NCI-H748 treated with DMSO at 0.1 percent for 48 hours (cell line): ENCODE measurements at places on chromosomes 6 and 20.

DNA sequence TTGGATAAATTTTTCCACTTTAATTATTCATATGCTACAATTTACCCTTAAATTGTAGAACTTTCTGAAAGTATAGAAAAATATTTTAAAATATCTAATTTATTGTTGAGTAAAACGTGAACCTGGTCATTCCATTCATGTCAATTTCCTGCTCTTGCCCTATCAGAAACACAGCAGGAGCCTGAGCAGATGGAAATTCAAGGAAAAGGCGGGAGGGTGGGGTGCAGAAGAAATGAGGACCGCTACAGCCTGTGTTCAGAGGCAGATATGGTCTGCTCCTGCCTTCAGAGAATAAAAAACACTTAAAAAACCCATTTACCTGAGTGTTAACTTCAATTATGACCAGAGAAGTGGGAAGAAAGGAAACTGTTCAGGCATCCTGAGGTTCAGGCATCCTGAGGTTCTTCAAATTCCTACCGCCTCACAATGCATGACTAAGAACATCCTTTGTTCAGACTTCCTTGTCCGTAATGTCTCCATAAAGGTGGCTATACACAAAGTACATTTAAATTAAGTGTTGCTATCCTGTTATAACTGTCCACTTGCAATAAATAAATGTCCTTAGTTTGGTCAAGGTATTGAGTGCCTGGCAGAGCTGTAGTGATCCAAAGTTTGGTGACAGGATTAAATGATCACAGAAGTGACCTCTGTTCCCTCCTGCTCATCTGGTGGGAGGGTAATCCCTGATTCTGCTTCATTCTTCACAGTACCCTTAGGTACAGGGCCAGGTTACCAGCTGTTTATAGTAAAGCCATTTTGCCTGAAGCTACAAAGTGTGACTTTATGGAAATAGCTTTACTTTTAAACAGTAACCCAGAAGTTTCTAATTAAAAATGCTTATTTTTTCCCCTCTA, 109.1 kb downstream of the MAN1A1 start:
- DNase-seq = no peak

- DNase-seq = no peak
Measured at GRCh38 chr20:50323777-50324775, 133.4 kb downstream of the CEBPB start.

DNA sequence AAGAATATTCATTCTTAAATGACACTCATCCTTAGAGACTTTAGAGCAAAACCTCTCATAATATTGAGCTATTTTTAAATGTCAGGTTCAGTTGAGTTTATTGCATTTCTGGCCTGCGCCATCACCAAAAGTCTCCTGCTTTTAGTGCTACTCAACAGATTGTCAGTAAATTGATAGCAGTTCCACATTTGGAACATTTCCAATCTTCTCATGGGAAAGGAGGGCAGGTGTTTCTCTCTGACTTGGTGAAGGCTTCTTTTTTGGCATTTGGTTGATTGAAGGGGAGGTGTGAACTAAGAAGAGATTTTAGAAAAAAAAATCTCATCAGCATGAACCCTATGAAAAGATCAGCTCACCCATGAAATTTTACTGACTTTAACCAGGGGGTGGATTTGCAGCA, 125.9 kb upstream of the INSM1 start:
- peak; percentile 45 for DNase-seq

GRCh38 chr6:154268486-154268885, 88.1 kb downstream of the IPCEF1 start:
- no peak for DNase-seq

DNA sequence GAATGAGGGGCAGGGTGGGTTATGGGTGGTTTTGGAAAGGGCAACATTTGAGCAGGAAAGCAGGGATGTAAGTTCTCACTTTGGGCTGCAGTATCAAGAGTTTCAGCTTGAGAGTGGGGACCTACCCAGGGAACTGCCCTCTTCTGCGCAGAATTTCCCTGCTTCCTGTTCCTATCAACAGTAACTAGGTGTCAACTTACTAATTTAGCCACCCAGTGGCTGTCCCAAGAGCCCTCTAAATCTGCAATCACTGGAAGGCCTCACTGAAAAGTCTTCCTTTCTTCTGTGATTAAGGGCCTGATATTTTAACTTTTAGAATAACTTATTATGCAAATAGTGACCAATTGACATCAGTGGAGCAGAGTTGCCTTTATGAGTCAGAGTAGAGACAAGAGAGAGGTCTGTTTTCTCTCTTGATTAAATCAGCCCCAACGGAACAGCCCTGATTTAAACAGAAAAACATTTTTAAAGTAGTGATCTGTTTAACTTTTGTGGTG, 118.2 kb upstream of the RIPOR2 start:
- DNase-seq = no peak

GRCh38 chr6:148497717-148498116, 155.1 kb downstream of the SASH1 start:
- DNase-seq = no peak

DNA sequence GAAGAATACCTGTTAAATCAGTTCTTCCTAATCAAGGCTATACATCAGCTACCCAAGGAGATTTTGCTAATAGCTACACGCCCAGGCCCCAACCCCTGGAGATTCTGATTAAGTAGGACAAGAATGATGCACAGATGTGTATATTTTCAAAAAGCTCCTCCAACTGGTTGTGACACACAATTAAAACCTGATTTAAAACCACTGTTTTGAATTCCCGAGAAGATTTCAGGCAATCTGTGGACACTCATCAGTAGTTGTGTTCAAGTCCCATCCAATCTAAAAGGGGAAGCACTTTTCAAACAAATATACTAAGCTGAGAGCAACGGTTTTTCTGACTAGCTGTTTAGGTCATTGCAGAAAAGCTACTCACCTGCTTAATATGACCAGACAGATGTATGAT, 118.9 kb upstream of the NHSL1 start:
- DNase-seq = no peak

DNA sequence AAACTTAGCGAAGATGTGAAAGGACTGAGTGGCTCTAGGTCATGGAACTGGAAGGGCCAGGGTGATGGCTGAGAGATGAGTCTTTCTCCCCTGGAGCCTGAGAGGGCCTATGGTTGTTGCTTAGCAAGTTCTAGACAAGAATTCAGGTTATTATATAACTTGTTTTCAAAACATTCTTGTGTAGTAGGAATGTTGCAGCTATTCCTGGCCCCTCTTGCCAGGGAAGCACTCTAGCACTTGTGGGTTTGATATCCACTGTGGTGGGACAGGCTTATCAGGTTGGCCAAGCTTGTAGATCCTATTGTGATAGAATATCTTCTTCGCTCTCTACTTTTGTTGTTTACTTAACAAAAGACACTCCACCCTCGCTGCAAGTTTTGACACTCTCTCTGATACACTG, 211.8 kb upstream of the CITED2 start:
- no peak for DNase-seq

DNA sequence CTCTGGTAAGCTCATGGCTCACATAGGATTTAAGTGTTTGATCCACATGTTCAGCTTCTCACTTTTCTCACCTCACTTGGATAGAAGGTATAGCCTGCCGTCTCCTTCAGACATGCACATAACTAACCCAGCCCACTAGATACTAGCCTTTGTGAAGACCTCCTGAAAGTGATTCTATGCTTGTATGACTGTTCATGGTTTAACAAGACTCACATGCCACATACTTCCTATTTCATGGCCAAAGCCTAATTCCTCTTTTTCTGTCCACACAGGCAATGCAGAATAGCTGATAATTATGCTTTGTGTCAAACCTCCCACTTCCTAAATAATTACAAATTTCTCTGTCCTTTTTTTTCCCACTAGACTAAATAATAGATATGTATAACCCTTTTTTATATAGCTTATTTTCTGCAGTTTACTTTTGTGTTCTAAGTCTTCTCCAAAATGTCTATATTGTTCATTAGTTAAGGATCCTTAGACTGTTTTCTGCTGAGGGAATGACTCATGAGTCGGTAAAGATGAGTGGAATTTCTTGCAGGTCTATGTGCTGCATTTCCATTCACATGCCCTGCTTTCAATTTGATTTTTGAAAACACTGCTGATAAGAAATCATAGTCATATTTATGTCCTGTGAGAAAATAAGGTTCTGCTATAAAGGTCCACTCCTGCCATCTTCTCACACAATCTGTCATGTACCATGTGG, 43.0 kb downstream of the HDDC2 start:
- no peak for DNase-seq

DNA sequence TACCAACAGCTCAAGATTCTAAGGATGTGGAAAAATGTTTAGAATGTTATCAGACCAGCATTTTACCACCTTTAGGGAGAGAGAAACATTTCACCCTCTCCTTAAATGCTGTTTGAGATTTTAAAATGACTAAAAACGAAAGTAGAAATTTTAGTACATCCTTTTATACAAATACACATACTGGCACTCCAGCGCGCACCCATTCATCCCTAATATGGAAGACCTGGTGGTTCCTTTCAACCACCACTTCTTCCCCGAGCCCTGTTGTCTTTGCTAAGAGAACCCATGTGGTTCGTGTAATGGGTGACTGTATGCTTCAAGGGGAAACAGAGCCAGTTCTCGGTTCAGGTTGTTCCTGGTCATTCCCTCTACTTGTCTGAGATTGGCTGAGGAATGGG, 21.3 kb downstream of the SPATA2 start:
- no peak for DNase-seq

- DNase-seq = no peak
Measured at GRCh38 chr6:154648888-154649205, 84.4 kb upstream of the SCAF8 start.

- peak; percentile 71 for DNase-seq
Measured at GRCh38 chr20:19692685-19693119, 65.4 kb upstream of the RIN2 start.

DNA sequence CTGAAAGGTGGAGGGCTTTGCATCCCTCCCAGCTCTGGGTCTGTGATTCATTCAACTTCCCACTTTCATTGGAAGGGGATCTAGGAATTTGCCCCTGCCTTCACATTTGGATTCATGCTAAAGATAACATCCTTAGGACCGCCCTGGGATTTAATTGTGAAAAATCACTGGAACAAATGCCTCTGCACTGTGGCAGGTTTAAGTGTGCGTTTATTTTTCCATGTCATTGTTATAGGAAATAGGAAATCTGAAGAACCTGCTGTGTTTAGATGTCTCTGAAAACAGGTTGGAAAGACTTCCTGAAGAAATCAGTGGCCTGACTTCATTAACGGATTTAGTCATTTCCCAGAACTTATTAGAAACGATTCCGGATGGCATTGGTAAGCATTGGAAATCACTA, 104.7 kb downstream of the LRRC1 start:
- no peak for DNase-seq

DNA sequence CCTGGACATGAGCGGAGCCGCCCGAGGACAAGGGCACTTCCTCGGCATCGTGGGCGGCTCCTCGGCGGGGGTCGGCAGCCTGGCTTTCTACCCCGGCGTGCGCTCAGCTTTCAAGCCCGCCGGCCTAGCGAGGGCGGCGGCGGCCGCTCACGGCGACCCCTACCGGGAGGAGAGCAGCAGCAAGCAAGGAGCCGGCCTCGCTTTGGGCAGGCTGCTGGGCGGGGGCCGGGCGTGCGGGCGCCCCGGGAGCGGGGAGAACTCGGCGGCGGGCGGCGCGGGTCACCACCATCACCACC, 6.7 kb downstream of the PRDM13 start:
- no peak for DNase-seq

- DNase-seq = no peak
Measured at GRCh38 chr6:88562353-88563276, 396.5 kb upstream of the CNR1 start.

DNA sequence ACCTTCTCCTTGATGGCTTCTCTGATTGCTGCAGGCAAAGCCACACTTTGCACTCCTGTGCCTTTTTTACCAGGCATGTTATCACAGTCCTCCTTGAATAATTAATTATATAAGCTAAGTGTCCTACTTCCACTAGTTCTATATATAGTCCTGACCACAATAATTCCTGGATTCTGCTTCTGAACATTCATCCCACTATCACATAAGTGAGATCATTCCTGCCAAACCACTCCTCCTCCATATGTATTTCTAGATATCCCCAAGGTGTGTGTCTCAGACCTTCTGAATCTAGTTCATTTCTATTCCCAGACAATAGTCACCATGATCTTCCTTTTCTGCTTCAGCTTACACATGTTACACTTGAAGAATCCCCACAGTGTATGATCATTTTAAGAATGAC, 1237.5 kb upstream of the MAP3K7 start:
- no peak for DNase-seq

GRCh38 chr20:1883986-1884385, 11.2 kb upstream of the SIRPA start:
- no peak for DNase-seq

GRCh38 chr6:170045563-170045960, 245.3 kb downstream of the DLL1 start:
- no peak for DNase-seq

DNA sequence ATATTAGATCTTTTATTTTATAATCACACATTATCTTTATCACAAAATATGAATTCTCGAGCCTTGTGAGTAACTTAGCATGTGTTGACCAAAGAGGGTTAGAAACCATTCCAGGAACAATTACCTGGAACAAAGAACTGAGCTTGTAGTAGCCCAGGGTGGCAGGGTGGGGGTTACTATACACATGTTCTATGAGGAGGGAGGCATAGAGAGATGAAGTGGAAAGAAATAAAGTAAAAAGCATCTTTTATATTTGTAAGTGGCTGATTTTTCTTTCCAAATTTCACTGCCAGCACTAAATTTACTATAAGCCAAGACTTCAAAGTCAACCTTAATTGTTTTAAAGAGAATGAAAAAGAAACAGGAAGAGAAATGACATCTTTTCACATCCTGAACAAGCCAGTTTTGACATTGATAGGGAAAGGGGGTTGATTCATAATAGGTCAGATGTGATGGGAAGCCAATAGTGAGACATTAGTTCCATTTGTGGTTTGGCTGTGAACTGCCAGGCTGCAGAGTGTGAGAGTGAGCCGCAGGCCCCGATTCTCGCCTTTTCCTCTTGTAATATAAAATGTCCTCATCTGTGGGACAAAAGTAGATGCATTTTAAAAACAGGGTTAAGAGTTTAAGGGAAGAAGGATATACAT, 52.7 kb upstream of the MYB start:
- no peak for DNase-seq

DNA sequence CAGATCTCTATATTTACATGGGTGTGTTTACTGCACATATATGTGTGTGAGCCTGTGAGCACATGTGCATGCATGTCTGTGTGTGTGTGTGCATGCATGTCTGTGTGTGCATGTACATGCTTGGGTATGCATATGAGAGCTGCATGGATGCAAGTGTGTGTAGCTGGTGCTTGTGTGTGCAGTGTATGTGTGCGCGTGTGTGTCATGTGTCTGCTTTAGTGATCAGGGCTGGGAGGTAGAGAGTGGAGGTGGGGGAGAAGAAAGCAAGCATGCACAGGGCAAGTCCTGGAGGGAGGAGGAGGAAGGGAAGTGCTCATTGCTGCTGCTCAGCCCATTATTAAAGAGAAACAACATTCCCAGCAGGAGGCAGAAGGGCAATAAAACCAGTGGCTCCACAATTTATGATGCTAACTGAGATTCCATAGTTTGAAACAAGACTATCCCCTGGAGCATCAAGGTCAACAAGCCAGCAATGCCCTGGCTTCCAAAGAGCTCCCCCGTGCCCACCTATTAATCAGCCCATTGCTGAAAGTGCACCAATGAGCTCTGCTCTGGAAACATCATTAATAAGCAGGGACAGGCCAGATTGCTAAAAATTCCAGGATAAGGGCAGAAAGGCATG, 414.0 kb downstream of the MAFB start:
- DNase-seq = no peak
